Naive B cell (primary cell): ENCODE measurements at places on chromosomes 13 and 19.

- no peak for DNase-seq
These were observed 525 bp downstream of the CARS2 start for GRCh38 chr13:110705356-110705825.

DNA sequence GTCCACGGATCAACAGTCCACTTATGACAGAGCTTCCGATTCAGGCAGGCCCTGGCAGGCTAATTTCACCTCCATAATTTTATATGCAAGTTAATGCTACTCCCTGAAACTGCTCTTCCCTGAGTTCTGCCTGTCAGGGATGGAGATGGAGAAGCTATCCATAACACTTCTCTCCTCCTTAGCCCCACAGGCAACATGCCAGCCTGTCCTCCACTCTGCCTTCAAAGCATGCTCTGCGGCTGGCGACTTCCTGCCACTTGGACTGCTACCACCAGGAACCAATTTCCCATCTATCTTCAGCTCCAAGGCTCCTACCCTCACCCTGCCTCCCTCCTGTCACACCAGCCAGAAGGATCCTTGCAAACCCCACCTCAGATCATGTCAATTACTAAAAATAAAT, 35.4 kb downstream of the GSX1 start:
- DNase-seq, result no peak

GRCh38 chr19:57802269-57802668, 12.4 kb downstream of the ZNF552 start:
- DNase-seq, result peak; percentile 57

DNA sequence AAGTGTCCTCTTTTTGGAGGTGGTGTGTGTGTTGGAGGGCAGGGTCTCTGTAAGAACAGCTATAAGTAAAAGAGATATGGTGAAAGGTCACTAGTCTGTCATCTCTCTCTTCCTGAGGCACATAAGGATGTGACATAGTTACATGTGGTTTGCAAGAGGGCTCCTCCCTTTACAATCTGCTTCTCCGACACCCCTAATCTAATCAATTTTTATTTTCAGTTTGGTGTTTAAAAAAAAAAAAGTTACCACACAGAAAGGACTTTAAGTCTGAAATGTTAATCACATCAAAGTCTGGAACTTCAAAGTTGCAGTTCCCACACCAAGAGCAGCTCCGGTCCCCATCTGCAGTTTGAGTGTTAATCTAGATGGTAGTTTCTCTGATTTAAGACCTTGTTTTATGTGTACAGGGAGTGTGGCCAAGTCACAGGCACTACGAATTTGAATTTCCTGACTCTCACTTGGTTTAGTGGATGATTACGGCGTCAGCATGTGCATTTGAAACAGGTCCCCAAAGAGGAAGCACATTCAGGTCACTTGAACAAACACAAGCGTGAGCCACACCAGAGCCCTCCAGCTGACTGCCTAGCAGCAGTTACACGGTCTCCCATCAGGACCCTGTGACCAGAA, 53.1 kb downstream of the FOXO1 start:
- DNase-seq, result peak; percentile 65

DNA sequence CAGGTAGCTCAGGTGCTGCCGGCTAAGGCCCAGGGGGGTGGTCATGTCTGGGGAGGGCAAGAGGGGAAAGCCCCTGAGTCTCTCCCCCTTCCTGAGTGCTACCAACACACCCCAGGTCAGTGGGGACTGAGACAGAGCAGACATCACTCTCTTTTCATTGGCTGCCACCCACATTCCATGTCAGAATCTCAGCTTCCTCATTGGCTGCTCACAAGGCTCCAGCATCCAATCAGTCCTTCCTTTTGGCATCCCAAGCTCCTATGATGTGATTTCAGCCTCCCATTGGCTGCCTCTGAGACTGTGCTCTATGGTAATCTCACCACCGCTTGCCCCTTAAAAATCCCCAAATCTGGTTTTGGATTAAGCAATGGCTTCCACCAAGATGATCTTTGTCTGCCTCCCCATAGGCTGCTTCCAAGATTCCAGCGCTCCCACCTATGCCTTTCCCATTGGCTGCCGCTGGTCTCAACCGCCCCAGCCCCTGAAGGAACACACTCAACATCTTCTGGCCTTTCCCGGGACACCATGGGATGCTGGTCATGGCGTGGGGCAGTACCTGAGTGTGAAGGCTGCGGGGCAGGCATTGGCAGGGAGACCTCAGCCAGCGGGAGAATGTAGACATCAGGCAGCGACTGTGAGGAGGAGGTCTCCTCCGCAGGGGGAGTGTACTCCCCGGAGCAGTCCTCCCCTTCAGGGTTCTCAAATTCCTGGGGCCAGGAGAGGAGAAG, 2.0 kb downstream of the LMTK3 start:
- no peak for DNase-seq

GRCh38 chr19:50465986-50466705, 10.2 kb upstream of the EMC10 start:
- DNase-seq, result no peak

GRCh38 chr19:38713865-38714264, 30.4 kb downstream of the CAPN12 start:
- no peak for DNase-seq

DNA sequence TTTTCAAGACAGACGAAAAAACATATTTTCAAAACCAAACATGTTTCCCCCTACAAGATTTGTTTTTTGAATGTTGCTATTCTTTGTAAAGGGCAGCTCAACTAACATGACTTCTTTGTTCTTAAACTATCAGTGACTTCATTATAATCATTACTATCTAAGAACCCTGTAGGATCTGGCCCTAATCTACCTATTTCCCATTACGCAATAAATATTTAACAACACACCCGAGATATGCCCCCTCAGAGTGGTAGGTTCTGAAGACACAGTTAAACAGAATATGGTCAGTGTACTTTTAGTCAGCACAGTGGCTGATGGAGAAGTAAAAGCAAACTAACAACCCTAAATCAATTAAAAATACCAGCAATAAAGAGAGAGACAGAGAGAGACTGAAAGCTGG, 186.9 kb downstream of the DIAPH3 start:
- DNase-seq, result no peak

- DNase-seq, result peak; percentile 71
These were observed 636 bp upstream of the FOXO1 start for GRCh38 chr13:40666933-40667621.

DNA sequence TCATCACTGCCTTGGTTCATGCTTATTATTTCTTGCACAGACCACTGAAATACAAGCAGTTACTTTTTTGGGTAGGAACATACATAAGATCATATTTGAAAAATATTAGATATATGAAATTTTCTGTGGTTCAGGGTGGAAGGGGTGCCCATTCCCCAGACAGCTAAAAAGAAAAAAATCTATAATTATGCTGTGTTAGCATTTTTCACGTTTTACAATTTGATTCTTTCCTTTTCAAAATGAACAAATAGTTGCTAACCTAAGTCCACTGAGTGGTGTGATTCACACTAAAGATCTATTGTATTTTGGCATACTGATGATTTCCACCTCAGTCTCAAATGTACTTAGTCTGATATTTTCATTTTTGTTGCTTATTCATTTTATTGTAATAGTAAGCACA, 66.8 kb upstream of the FBXL3 start:
- DNase-seq, result no peak

GRCh38 chr19:14428882-14429416, 4.2 kb upstream of the PKN1 start:
- DNase-seq, result no peak

DNA sequence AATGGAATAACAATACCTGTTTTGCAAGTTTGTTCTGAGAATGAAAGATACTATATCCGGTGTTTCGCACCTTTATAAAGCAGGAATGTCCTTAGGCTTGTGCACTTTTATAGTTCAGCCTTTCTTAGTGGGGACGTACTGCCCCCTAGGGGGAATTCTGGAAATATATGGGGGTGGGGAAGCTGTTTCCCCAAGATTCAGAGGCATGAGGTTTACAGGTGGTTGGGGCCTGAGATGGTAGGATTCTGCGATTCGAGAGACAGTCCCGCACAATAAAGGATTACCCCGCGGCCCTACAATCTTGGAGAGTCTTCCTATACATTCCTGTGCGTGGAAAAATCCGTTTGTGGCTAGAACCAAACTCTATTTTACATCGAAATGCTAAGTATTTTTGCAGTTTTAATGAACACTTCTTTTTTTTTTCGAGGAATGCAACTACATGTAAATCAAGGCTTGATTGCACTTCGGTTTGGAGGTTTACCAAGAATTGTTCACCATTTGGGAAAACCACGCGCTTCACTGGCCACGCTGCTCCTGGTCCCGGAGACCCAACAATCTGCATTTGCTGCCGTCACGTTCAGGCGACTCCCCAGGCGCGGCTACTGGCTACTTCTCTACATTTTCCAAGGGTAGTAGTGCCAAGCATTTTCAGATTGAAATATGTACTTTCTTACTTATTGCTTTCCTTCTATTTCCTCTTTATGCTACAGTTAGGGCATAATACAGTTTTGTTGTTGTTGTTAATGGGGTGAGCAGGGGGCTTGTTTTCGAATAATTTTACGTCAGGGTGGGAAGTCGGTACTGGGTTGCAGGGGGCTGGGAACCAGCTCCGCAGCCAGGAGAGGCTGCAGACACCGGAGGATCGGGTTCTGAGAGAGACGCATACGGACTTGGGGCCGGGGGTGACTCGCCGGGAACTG, 830 bp downstream of the NEK5 start:
- peak; percentile 51 for DNase-seq

DNA sequence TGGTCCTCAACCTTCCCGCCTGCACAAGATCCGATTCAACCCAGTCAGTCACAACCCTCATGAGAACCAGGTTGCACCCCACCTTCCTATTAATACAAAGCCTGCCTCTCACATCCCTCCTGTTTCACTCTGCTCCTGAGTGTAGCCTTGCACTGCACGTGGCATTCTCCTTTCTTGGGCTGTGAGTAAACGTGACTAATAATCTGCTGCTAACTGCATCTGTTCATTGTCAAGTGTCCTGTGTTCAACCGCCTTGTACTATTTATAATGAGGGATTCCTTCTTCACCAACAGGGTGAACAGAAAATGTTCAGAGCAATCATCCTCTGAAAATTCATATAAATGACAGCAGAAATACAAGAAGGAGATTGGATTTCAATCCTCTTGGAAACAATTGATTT, 1608.2 kb downstream of the SLITRK5 start:
- DNase-seq, result no peak

GRCh38 chr19:44757057-44757734, 8.7 kb downstream of the BCL3 start:
- no peak for DNase-seq

DNA sequence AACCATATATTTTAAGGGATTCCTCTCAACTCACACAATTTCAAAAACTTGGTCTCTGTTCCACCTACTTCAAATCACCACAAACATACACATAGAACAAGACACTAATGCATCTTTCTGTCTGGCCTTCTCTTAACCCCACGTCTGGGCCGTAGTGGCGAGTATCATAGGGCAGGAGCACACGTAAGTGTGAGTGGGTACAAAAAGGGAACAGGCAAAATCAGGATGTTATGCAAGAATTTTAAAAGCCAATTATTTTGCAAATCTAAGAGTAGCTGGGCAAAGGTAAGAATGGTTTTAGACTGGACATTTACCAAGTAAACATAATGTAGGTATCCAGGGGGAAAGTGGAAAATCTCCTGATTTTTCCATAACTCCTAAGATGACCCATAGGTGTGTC, 35.1 kb downstream of the MTMR6 start:
- no peak for DNase-seq

DNA sequence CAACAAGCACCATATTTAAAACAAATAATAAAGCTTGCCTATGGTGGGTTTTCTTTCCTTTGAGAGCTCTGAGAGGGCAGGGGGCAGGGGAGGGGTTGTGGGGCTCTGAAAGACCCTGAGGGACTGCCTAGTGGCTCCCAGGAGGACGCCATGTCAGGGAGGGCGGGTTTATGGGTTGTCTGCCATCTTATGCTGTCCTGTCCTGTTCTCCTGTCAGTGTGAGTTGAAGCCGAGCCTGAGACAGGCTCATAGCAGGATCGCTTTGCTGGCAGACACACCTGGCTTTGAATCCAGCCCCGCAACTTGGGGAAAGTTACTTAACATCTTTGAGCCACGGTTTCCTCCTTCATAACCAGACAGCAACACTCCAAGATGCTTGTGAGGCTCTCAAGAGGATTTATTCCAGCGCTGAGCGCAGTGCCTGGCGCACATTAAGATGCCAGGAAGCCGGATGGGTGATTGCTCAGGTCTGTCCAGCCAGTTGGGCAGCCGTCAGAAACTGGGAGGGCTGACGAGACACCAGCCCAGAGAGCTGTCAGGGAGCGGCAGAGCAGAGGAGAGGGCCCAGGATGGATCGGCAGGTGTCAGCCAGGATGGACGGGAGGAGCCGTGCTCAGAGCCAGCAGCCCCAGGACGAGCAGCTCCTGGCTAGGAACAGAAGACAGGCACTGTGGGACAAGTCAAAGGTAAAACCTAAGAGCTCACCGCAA, 36.8 kb upstream of the C1QTNF9 start:
- DNase-seq, result no peak

GRCh38 chr13:22937953-22938352, 242.8 kb upstream of the SGCG start:
- no peak for DNase-seq

DNA sequence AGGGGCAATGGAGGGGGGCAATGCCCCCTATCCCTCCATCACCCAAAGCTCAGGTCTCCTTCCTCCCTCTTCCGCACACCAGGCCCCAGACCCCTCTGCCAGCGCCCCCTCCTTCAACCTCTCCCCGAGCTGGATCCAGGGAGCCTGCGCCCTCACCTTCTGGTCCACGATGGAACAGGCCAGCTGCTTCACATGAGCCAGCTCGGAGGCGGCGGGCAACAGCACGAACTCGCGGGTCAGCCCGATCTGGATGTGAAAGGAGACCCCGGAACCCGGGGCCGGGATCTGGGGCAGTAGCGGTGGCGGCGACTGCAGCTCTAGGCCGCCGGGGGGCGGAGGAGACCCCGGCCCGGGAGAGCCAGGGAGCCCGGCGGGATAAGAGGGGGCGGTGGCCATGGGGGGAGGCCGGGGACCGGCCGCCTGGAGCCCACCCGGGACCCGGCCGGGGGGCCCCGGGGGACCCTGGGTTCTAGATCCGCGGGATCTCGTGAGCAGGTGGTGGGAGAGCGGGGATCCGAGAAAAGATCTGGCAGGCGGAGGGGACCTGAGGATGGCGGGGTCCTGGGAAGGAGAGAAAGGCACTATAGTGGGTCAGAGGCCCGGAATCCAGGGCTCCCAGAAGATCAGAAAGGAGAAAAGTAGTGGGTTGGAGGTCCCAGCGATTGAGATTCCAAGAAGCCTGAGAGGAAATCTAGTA, 791 bp downstream of the PRKD2 start:
- DNase-seq, result no peak

DNA sequence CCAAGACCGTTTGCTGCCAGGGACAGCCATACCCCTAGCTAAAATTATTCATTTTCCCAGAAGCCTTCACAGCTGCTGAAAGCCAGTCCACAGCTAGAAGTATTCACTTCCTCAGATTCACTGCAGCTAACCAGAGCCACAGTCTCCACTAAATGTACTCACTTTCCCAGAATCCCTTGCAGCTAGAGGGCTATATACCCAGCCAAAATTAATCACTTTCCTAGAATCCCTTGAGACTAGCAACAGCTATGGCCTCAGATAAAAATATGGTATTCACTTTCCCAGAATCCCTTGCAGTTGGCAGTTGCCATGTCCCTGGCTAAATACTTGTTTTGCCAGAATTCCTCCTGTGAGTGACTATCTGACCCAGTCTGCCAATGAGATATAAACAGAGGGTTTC, 13.8 kb upstream of the MEIS3 start:
- DNase-seq, result no peak

- no peak for DNase-seq
These were observed 10.3 kb downstream of the MBD3L2B start for GRCh38 chr19:7010722-7011593.
